SJSA1 (cell line): ENCODE measurements at places on chromosomes 7 and 10. TPM values are rescaled to one million over a fixed set of nuclear protein-coding genes. Genes with fewer than 3 reads are reported as not detected.

The TMED4 gene
- total RNA-seq: 108 and 164 TPM in 2 replicates

- H3K27me3 ChIP-seq: no peaks in the 10 kb centered on the region
- H3K27ac ChIP-seq: no peak overlapping the region
- H3K4me1 ChIP-seq: peaks cover 43% of the 10 kb centered on the region
Observed at GRCh38 chr7:123715799-123716198, 33.0 kb downstream of the WASL start.

DNA sequence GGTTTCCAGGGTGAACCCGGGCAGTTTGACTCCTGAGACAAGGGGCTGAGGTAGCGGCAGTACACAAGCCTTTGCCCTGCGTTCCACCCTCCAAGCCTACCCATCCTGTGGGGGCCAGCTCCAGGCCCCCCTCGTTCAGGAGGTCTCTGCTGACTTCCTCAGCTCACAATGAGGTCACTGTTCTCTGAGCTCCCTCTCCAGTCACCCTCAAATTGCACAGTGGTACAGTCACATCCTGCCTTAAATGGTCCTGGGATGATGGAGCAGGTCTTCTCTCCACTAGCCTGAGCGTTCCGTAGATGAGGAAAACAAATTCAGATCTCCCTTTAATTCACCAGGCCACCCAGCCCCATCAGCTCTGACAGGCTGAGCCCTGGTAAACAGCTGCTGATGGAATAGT lies 90.2 kb downstream of the SH3PXD2A start:
- H3K27me3 ChIP-seq: no peaks in the 10 kb centered on the region
- no peak overlapping the region for H3K27ac ChIP-seq
- peaks cover 12% of the 10 kb centered on the region for H3K4me1 ChIP-seq
- no peak for DNase-seq
- H3K4me3 ChIP-seq: no peak overlapping the region
- H3K36me3 ChIP-seq: no peaks in the 10 kb centered on the region

GRCh38 chr10:49751636-49752510 lies 10.2 kb downstream of the OGDHL start:
- 0 out of 2 replicates have a peak, but pooled peaks cover 11% of the 10 kb centered on the region for H3K27me3 ChIP-seq
- no peak for DNase-seq
- H3K27ac ChIP-seq: no peak overlapping the region
- no peaks in the 10 kb centered on the region for H3K4me1 ChIP-seq
- no peaks in the 10 kb centered on the region for H3K36me3 ChIP-seq

GRCh38 chr7:68524126-68524525 lies 1074.1 kb upstream of the AUTS2 start:
- no peaks in the 10 kb centered on the region for H3K36me3 ChIP-seq
- H3K4me3 ChIP-seq: no peak overlapping the region
- no peak for DNase-seq
- H3K27ac ChIP-seq: no peak overlapping the region
